HepG2 (cell line): ENCODE measurements at places on chromosomes 6 and 20. TPM values are rescaled to one million over a fixed set of nuclear protein-coding genes. Genes with fewer than 3 reads are reported as not detected.

Gene HFE
- polyA plus RNA-seq: 5.7 and 6.3 TPM in 2 replicates

Gene CST5
- 0.16 TPM in 1 of 2 replicates, not detected in the other for polyA plus RNA-seq

Gene CFB
- 513 and 772 TPM in 2 replicates for polyA plus RNA-seq

Gene TAGAP
- not detected in 2 replicates for polyA plus RNA-seq

Gene MANEA
- 6.8 and 10.0 TPM in 2 replicates for polyA plus RNA-seq

Gene ZKSCAN8
- 10.8 and 12.4 TPM in 2 replicates for polyA plus RNA-seq

Gene COL19A1
- not detected in 2 replicates for polyA plus RNA-seq

Gene ANGPT4
- not detected in 2 replicates for polyA plus RNA-seq

Gene PEDS1
- 93.9 and 105 TPM in 2 replicates for polyA plus RNA-seq

Gene COL20A1
- 0.03 TPM in 1 of 2 replicates, not detected in the other for polyA plus RNA-seq

Gene TRIM40
- 0.58 and 0.88 TPM in 2 replicates for polyA plus RNA-seq

Gene KCNQ5
- 0.04 TPM in 1 of 2 replicates, not detected in the other for polyA plus RNA-seq

Gene PCMT1
- 95.6 and 112 TPM in 2 replicates for polyA plus RNA-seq

DNA sequence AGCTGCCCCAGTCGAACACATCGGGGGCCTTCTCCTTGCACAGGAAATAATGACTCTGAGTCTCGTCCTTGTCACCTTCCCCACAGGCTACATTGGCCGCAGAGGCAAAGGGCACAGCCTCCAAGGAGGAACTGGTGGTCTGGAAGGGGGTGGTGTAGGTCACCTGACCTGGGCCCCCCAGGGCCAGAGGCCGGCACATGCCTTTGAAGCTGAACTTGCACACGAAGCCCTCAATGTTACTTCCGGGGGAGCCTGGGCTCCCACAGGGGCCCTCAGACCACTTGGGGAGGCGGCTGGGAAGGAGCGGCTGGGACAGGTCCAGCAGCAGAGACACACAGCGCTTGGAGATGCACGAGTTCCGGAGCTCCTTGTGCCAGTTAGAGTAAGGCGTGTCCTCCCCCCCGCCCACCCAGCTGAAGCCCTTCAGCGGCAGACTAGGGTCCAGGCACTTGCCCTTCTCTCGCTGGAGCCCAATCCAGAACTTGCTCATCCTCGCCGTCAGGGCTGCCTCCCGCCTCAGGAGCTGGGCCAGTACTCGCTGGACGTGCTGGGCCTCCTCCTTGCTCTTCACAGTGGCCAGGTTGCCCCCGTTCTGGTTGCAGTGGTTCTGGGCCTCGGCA lies 578 bp downstream of the CD93 start:
- DNase-seq: no peak

GRCh38 chr6:105767541-105767940 lies 318.6 kb upstream of the PRDM1 start:
- no peak for DNase-seq

DNA sequence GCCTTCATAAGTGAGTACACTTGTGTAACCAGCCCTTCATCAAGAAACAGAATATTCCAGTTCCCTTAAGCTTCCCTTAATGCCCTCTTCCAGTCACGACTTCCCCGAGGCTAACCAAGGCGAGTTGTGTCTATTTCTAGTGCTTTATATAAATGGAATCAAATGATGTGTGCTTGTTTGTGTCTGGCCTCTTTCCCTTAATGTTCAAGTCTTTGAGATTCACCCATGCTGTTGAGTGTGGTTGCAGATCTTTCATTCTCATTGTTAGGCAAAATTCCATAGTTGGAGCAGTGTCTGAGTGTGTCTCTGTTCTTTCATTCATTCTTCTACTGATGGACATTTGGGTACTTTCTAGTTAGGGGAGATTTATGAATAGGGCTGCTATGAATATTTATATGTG lies 135.0 kb downstream of the CEBPB start:
- DNase-seq: no peak

GRCh38 chr6:137880746-137881521 lies 13.9 kb downstream of the TNFAIP3 start:
- DNase-seq: no peak

GRCh38 chr6:101129851-101130250 lies 248.7 kb upstream of the ASCC3 start:
- no peak for DNase-seq

GRCh38 chr20:60636417-60636816 lies 615.6 kb upstream of the CDH4 start:
- no peak for DNase-seq

DNA sequence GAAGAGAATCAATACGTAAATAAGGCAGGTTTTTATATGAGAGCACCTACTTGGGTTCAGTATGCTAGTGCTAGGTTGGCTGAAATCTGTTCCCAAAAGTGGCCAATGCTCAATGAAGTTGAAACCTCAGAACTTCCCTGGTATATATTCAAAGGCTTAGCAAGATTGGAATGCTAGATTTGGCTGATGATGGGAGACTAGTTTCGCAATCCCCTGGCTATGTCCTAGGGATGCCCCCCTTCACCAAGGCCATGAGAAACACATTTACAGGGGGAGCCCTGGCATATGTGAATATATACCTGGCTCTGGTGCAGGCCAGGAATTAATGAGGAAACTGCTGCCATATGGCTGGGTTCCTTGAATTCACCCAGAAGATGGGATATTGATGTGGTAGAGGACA lies 142.4 kb upstream of the C6orf118 start:
- no peak for DNase-seq

- DNase-seq: no peak
Observed at GRCh38 chr6:165117121-165117520, 192.3 kb downstream of the C6orf118 start.

DNA sequence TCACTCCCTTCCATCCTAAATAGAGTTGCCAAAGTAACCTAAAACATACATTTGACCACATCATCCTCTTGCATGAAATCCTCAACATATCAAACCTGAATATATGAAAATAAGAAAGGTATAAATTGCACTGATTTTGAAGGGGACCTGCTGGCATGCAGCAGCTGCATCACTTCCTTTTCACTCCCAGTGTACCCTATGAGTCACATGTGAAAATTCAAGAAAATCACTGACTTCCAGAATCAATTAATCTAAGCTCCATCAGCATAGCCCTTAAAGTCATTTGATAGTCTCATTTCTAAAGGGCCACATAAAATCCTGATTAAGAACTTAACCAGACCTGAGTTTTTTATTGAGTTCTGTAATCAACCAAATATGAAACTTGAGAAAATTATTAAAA lies 24.3 kb downstream of the SNX14 start:
- DNase-seq: no peak

DNA sequence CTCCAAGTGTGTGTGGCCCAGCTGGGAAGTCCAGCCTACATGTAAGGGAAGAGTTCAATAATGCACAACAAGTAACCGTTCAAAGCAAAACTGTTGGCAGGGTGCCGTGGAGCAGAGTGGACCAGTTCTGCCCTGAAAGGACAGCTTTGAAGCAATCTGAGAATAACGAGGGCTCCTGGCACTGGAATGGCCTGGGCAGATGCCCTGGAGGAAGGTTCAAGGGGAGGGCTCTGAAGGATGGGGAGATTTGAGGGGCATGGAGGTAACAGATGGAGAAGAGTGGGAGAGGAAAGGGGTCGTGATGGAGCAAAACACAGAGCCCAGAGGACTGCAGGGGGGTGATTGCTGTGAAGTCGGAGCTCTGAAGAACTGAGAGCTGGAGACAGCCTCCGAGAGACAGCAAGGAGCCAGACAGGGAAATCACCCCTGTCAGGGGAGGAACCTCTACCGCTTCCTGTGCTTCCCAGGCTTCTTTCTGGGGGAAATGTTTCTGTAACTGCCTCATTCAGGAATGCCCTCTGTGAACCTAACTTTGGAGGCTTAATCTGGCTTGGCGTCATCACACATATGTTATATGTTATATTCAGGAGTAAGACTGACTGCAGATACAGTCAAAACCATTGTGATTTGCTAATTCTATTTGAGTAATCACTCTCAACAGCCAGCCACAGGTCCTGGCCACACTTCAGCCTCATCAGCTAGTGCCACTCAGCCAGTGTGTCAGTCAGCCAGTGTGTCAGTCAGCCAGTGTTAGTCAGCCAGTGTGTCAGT lies 41.2 kb downstream of the ZC3H12D start:
- no peak for DNase-seq

DNA sequence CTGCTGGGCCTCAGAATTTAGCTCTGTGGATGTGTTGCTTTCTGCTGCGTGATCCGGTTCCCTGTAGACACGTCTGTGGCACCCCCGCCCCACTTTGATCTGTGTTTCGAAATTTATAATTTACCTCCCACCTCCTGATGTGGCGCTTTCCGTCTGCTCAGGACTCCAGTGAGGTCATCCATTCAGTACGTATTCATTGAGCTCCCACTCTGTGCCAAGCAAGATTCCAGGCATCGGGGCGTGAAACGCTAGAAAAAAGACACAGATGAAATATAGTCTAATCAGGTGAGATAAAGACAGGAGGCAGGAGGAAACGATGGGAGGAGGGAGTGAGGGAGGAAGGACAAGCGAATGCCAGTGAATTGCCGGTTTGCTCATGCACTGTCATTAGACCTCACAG lies 431.9 kb upstream of the SULF2 start:
- DNase-seq: no peak

GRCh38 chr6:44535967-44536366 lies 148.5 kb downstream of the CDC5L start:
- no peak for DNase-seq

- peak; percentile 44 for DNase-seq
Observed at GRCh38 chr20:35091816-35092523, 637 bp downstream of the TRPC4AP start.

DNA sequence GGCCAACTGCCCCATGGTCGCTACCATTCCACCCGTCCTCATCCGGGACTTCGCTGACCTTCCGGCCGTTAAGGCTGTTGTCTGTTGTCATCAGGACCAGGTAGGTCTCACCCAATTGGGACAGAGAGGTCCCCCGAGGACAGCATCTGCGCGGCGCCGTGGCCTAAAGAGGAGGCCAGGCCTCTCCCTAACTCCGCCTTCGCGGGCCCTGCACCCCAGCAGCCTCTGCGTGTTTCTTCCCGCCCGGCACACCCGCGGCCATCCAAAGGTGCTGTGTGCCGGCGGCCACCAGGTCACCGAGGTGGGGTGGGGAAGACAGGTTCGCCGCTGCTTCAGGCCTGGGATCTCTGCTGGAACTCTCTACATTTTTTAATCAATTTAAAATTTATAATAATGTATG lies 9.0 kb downstream of the OR2W1 start:
- DNase-seq: no peak

- DNase-seq: no peak
Observed at GRCh38 chr20:56788671-56789610, 159.8 kb downstream of the TFAP2C start.

- peak; percentile 35 for DNase-seq
Observed at GRCh38 chr6:131182991-131183425, 47.7 kb downstream of the AKAP7 start.

GRCh38 chr6:5761370-5761769 lies 245.4 kb downstream of the NRN1 start:
- DNase-seq: no peak

DNA sequence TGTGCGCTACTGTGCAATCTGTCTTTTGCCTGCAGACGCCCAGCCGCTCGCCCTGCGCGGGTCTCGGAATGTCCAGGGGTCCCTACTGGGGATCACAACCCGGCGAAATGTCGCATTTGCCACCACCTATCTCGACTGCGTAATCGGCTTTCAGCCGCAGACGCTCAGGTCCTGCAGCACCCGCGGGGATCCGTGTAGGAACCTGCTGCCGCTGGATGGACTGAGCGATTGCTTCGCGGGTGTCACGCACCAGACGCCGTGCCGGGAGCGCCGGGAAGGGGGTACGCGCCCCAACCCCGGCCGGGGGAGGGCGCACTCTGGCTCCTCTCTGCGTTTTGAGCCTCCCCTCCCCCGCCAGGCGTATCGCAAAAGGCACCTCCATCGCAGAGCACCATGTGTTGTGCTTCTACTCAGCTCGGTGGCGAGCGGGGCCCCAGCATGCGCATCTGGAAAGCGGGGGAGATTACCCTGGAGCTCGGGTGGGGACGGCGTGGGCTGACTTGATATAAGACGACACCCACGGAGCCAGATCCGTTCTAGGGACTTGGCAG lies 747 bp upstream of the PTPRA start:
- peak; percentile 63 for DNase-seq

DNA sequence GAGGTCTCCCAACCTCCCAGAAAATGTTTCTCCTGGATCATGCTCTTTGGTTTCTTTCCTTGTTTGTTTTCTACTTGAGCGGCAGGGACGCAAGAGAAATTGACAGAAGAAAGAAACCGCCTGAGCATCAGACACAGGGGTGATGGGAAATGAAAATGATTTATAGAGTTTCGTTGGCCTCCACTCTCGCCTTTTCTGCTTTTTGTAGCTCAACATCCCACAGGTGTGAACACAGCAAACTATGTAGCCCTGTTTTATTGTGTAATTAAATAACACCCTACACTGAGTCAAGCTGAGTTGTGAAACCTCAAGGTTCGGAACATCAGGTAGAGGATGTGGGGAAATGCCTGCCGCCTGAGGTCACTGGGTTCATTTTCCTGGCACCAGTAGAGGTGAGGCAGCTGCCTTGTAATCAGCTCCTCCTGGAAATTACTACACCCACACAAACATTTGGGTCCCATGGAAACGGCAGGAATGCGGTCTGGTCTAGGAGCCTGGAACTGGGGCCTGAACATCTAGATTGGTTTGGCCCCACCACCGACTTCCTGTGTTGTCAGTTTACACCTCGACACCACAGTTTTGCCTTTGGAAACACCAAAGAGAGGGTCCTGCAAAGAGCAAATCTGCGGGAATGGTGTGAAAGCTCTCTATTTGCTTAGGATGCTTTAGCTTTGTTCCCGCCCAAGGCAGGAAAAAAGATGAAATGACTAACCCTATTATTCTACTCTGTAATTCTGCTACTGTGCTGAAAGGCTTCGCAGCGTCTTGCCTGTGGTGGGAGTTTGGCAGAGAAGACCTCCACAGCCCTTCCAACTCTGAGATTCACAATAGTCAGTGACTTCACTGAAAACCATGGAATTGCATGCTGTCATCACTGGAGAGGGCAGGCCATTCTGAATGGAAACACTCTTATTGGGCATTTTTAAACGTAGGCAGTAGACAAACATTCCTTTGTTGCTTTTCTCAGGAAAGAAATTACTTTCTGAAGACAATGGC lies 53.0 kb downstream of the ADAT2 start:
- DNase-seq: peak; percentile 99

DNA sequence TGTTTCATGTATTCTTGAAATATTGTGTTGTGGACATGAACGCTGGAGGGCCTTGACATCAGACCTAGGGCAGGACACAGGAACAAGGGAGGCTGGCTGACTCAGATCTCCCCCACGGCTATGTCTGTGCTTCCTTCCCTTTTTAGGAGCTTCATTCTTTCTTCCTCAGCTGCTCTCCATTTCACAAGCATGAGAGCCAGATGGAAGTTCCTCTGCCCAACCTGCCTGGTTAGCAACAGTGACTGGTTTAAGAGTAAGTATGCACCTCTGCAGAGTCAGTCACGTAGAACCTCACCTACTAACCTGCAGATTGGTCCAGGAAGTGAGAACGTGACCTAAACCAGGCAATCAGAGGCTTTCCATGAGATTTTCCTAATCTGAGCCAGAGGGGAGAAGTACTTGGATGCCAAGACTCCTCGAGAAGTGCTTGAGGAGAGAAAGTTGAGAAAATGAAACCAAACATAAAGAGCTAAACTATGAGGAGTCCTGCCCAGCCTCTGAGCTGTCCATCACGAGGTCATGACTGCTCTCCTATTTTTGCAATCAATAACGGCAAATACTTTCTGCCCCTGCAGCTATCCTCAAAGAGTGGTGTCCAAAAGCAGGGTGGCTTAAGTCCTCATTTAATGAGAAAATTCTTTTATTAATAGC lies 465.2 kb upstream of the CITED2 start:
- DNase-seq: no peak

- DNase-seq: no peak
Observed at GRCh38 chr6:31687860-31688693, 7.2 kb upstream of the LY6G5C start.

- DNase-seq: peak; percentile 45
Observed at GRCh38 chr20:41617059-41617901, 897 bp downstream of the CHD6 start.
